Skin of body (tissue), 3 donors: ENCODE measurements at places on chromosomes 3 and 15. TPM values are rescaled to one million over a fixed set of nuclear protein-coding genes. Genes with fewer than 3 reads are reported as not detected.

TERC gene
- total RNA-seq, result 69.1 TPM

- DNase-seq, result peak; percentile 66
Observed at GRCh38 chr15:93359425-93360131, 270.6 kb upstream of the RGMA start.

- DNase-seq, result no peak
Observed at GRCh38 chr15:83444936-83445335, 2.2 kb upstream of the SH3GL3 start.

- no peak for DNase-seq
Observed at GRCh38 chr15:60384526-60385126, 13.2 kb downstream of the ANXA2 start.

ZNF662 gene
- 12.1 TPM for total RNA-seq

GRCh38 chr15:64634027-64634426 lies 141.4 kb downstream of the RBPMS2 start:
- DNase-seq, result no peak

GRCh38 chr15:40782609-40783227 lies 12.9 kb downstream of the C15orf62 start:
- no peak for DNase-seq

DNA sequence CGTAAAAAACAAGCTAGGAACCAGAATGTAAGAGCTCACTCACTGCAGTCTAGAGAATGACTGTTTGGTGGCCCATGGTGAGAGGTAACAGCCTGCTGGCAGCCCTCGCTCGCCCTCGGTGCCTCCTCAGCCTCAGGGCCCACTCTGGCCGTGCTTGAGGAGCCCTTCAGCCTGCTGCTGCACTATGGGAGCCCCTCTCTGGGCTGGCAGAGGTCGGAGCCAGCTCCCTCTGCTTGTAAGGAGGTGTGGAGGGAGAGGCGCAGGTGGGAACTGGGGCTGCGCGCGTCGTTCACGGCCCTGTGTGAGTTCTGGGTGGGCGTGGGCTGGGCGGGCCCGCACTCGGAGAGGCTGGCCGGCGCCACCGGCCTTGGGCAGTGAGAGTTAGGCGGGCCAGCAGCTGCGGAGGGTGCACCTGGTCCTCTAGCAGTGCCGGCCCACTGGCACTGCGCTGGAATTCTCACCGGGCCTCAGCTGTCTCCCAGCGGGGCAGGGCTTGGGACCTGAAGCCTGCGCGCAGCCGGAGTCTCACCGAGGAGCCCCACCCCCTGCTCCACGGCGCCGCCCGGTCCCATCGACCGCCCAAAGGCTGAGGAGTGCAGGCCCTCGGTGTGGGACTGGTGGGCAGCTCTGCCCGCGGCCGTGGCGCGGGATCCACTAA lies 420.6 kb downstream of the RBMS3 start:
- no peak for DNase-seq

- peak; percentile 83 for DNase-seq
Observed at GRCh38 chr15:73950831-73951561, 24.7 kb downstream of the LOXL1 start.

- DNase-seq, result peak; percentile 52
Observed at GRCh38 chr3:105866656-105867653, 1.9 kb downstream of the CBLB start.

- DNase-seq, result peak; percentile 43
Observed at GRCh38 chr15:93929375-93930094, 301.8 kb upstream of the MCTP2 start.
